ENCODE measurements at places on chromosomes 6 and 20. TPM values are rescaled to one million over a fixed set of nuclear protein-coding genes. Genes with fewer than 3 reads are reported as not detected.

- DNase-seq: no peak
These were observed 91.9 kb upstream of the LAMP5 start for GRCh38 chr20:9422321-9423057.

GRCh38 chr6:53026526-53026925, 31.4 kb upstream of the GSTA4 start:
- no peak for DNase-seq

DNA sequence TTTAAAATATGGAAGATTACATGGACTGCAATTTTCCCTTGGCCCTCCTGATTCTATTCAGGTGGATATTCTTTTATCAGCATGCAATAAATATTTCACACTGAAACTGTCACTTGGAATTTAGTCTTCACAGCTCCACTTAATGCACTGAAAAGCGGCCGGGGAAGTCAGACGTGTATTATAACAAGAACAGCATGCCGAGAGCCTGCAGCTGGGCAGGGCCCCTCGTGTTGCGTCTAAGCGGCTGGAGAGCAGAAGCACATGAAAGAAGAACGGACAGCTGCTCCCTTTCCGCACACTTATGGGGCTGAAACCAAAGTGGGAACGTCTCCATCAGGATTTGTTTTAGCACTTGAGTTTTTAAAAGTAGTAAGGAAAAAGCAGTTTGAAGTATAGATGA, 57.2 kb downstream of the LYRM4 start:
- DNase-seq: no peak

DNA sequence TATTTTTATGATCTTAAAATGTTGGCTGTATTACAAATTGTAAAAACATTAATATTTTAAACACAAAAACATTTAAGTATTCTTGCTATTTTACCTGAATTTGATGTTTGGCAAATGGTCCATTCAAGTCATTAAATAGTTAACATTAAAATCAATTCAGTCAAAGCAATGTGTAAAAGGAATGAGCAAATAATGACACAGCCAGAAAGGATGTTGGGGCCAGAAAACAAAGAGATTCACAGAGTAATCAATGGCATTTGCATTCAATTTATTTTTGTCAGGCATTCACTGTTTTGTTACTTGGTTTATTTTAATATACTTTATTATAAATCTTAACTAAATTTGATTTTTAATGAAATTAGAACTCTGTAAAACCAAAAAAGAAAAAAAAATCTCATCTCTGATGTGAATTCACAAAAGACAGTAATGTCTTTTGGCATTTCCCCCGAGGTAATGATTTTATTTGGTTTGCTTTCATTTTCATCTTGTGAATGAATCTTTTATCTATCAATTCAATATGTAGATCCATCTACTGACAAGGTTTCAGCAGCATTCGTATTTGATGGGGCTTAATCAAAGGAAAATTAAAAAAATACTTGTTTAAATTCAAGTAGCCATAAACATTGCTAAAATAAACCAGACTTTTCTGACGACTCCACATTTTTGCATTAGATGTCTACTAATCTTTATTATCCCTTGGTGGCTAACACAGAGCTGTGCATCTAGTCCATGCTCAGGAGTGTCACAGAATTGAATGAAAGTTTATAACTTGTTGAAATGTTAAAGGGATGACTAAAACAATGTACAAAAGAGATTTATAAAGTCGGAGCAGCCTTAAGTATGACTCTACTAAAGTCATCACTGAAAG, 866.7 kb upstream of the GJE1 start:
- DNase-seq: no peak

DNA sequence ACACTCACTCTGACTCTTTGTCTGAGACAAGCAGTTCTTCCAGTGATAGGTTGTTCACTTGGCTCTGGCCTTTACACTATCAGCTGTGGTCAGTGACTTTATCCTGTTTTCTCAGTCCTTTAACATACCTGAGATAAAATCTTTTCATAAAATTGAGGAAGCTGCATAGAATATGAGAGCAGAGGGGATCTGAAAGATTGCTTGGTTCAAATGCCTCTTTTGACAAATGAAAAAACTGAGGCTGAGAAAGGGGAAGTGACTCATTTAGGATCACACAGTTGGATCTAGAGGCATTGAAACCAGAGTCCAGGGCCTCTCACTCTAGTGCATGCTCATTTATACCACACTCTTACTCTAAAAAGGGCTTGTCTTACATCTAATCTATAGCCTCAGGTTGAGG, 277.0 kb upstream of the TBX18 start:
- DNase-seq: no peak

Gene MYT1
- total RNA-seq: 6.9 TPM

DNA sequence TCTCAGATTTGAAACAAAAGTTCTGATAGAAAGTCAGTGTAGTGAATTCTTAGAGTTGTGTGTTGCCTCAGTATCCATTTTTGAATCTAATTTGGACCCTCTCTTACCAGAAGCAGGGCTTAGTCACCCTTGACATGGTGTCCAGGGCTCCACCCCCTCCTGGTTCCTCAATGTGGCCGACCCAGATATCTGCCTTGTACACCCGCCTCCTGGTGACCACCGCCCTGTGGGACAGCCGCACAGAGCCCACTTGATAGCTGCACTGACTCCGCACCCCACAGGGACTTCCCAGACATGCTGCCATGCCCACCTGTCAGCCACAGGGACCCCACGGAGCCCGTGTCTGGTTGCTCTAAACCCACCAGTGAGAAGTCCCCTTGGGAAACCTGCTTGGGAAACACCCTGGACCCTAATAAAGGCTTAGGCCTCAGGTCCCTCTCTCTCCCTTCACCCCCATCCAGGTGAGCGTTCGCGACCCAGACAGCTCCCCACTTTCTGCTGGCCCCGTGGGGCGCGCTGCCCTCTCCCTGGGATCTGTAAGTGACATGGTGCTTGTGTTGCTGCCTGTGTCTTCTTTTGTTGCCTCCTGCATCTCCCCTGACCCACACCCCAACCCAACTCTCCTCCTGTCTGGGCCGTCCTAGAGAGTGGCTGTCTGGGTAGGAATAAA, 47.2 kb upstream of the SYNDIG1 start:
- no peak for DNase-seq

GRCh38 chr6:120965814-120966213, 368.5 kb downstream of the TBC1D32 start:
- DNase-seq: no peak

DNA sequence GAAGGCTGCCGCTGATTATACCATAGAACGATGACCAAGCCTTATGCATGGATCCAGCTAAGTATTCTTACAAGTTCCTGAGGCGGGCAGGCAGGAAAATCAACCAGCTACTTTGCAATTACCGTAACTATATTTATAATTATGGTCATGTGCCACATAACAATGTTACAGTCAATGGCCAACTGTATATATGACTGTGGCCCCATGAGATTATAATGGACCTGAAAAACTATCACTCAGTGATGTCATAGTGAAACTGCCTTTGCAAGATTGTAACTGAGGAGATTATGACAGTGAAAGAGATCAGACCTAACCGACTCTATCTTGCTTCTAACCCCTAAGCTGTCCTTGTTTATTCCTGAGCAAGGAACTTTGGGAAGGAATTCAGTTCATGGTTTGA, 33.1 kb upstream of the FAM135A start:
- no peak for DNase-seq

DNA sequence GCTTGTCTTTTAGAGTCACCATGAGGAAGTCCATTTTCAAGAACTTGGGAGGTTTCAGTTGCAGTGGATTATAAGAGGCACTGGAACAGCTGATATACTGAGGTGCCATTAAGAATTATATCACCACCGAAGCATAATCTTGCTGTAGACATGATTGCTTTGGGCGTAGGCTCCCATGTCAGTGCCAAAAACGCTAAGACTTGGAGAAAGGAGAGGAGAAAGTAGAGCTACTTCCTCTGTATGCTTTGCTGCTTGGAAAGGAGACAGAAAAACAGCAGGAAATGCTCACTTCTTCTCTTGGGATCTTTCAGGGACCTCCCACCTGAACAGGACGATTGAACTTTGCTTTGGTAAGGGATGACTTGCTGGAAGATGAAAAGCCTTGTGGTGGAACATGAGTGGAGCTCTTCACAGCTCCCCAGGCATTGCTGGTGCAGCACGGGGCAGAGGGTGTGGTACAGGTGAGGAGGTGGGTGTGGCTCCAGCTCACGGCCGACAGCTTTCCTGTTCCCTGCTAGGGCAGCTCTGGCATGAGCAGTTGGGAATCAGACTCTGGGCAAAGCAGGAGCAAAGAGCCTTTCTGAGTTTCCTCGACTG, 190.4 kb upstream of the JAG1 start:
- no peak for DNase-seq

Gene TP53TG5
- not detected for total RNA-seq

Gene ARFGEF3
- 37.1 TPM for total RNA-seq

- no peak for DNase-seq
These were observed 23.9 kb downstream of the C20orf203 start for GRCh38 chr20:32649697-32650400.

GRCh38 chr20:25470045-25470444, 62.6 kb downstream of the GINS1 start:
- DNase-seq: no peak

Data from frontal cortex (tissue), 4 donors.